ENCODE measurements at places on chromosomes 12 and 14.

GRCh38 chr12:97181571-97182265, 274.7 kb downstream of the NEDD1 start:
- no peak for DNase-seq

- DNase-seq, result no peak
Measured at GRCh38 chr12:29599381-29599780, 101.9 kb upstream of the OVCH1 start.

GRCh38 chr14:100776681-100777365, 49.1 kb upstream of the MEG3 start:
- DNase-seq, result no peak

- DNase-seq, result no peak
Measured at GRCh38 chr14:68510201-68511128, 282.4 kb downstream of the ZFP36L1 start.
